ENCODE measurements at places on chromosomes 2 and 18.

GRCh38 chr18:6830916-6831315, 101.4 kb downstream of the ARHGAP28 start:
- DNase-seq = no peak

GRCh38 chr2:207467716-207468347, 61.9 kb upstream of the CREB1 start:
- no peak for DNase-seq

- no peak for DNase-seq
Observed at GRCh38 chr2:157696036-157696435, 67.4 kb upstream of the ACVR1C start.

DNA sequence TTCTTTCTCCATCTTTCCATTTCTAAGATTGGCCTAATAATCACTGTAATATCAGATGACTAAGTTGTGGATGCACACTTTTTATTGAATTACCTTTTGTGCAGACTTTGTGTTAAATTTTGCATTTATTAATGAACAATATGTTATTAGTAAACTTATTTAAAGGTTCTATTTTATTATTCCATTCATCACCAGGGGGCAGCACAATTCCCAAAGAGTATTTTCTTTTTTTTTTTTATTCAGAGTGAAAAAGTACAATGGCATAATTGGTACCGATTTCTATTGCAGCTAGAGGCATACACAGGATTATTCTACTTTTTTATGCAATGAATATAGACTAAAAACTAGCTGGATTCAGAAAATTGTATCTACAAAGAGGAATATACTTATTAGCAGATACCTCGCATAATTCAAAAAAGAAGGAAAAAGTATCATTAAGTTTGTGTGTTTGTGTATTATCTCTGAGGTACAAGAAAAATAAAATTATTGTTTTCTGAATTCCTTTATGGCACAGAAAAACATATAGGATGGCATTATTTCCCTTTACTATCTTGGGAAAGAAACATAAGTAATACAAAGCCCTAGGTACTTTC, 390.6 kb downstream of the ERBB4 start:
- DNase-seq = no peak

GRCh38 chr2:151841047-151841424, 12.8 kb upstream of the ARL5A start:
- DNase-seq = no peak

DNA sequence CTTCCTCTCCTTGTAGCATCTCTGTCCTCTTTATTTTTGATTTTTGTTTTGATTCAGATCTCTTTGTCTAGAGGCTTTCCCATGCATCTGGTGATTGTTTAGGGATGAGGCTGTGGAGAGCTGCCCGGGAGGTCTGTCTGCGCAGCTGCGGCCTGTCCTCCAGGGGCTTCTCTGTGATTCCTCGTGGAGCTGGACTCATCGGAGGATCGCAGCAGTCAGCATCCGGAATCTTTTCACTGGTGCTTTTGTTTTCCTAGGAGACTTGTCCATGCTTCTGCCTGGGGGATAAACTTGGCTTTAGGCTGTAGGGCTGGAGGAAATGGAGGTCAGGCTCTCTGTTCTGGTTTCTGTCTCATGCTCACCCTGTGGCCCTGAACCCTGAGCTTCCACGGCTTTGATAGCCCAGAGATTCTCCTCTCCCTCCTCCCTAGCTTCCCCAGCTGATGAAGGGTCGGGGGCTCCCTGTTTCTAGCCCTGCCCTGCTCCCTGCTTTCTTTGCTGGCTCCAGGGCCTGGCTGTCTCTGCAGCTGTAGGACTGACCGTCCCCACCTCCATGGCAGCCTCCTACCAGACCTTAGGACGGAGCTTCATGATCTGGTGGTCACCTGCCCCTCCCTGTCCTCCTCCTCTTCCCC, 35.5 kb downstream of the ZNF532 start:
- DNase-seq = no peak

- no peak for DNase-seq
Observed at GRCh38 chr2:20723543-20723942, 56.6 kb downstream of the GDF7 start.
